ENCODE measurements at places on chromosomes 4 and X. TPM values are rescaled to one million over a fixed set of nuclear protein-coding genes. Genes with fewer than 3 reads are reported as not detected.

Gene RBM47
- 36.7 TPM for total RNA-seq

Gene SSX3
- total RNA-seq = not detected

Gene GPAT3
- 32.8 TPM for total RNA-seq

Gene RIBC1
- total RNA-seq = 0.54 TPM

Gene ANK2
- total RNA-seq = 0.52 TPM

Gene CFP
- 0.95 TPM for total RNA-seq

Gene TEX11
- not detected for total RNA-seq

Gene SCOC
- total RNA-seq = 28.6 TPM

Gene RHOXF2B
- total RNA-seq = not detected

Gene HTRA3
- total RNA-seq = 19.4 TPM

Gene OTC
- total RNA-seq = not detected

Gene SMIM31
- total RNA-seq = not detected

Gene C4orf54
- 0.01 TPM for total RNA-seq

Gene SAGE1
- total RNA-seq = 0.05 TPM

Gene F11
- not detected for total RNA-seq

Gene CFAP47
- total RNA-seq = not detected

Gene GAGE1
- not detected for total RNA-seq

Gene ASB9
- total RNA-seq = 22.9 TPM

Gene TLR6
- total RNA-seq = 1.8 TPM

Gene CENPE
- total RNA-seq = 9.2 TPM

Gene STATH
- not detected for total RNA-seq

Gene FGF5
- total RNA-seq = 0.11 TPM

Gene TRPC5OS
- not detected for total RNA-seq

Gene COX7B
- total RNA-seq = 554 TPM

Gene SYP
- total RNA-seq = 3.2 TPM

Gene HSD17B13
- 0.05 TPM for total RNA-seq

Gene MBTPS2
- total RNA-seq = 22.2 TPM

Gene MGARP
- total RNA-seq = 0.57 TPM

Gene TMSB15A
- total RNA-seq = 0.69 TPM
